NCI-H1417 (cell line): ENCODE measurements at places on chromosomes 7 and 10.

DNA sequence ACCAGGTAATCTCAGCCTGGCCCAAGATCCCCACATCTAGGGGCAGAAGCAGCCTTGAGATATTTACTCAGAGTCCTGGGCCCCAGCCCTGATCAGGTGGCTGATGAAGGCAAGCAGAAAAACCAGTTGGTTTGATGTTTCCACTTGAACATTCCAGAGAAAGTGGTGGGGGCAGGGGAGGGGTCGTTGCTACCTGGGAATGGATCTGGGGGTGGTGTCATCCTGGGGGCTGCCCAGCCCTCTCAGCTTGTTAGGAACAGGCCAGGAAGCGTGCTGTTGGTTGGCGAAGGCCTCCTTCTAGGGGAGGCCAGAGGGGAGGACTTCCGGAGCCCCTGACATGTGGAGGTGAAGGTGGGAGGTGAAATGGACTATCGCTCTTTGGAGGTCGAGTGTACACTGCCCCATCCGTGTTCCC lies 3.7 kb upstream of the ABHD11 start:
- DNase-seq, result peak; percentile 89

- peak; percentile 62 for DNase-seq
Observed at GRCh38 chr10:71285180-71285545, 33.9 kb upstream of the SLC29A3 start.

DNA sequence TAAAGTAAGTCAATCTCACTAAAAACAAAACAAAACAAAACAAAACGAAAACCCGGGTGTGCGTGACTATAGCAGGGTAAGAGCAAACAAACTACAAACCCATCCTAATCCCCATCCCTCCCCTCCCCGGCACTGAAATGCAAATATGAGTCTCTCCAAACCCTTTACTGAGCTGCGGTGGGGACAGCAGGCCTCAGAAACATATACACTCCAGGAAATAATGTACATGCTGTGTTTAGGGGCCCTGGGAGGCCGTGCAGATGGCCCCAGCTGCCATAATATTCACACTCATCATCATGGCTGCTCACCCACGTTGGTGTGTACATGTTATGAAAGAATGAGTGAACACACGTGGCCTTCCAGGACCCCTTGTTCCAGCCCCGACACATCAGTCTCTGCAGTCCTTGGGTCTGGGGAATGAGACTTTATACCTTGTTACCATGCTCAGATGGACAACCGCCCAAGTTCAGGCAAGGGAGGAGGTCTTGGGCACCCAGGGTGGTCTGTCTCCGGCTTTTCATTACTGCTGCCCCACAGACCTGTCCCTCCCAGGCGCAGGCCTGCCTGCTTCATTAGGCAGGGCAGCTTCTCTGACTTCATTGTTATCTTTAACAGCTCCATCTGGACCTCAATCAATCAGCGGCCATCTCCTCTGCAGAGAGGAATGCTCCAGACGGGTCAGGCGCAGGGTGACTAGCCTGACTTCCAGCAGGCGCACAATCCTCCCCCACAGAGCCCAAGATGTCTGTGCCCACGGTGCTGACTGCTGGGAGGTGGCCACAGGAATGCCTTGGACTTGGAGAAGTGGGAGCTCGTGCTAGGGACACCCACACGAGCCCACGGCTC lies 20.6 kb downstream of the HSPA12A start:
- DNase-seq, result no peak

GRCh38 chr10:53223851-53224250 lies 451.3 kb upstream of the MBL2 start:
- no peak for DNase-seq

- DNase-seq, result no peak
Observed at GRCh38 chr10:95814011-95814727, 58.2 kb downstream of the ENTPD1 start.

DNA sequence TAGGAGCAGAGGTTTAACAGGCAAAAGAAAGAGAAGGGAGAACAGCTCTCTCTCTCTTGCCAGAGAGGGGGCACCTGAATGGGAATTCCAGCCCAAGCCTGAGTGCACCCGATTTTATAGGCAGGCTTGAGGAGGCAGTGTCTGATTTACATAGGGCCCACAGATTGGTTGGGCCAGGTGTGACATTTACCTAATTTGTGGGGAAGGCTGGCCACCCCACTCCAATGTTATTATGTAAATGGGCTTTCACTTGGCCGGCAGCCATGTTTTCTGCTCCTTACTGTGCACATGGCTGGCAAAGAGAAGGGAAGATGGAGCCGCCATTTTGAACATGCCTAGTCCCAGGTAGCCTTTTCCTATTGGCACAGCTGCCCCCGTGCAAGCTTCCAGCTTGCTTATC lies 735.5 kb upstream of the AUTS2 start:
- DNase-seq, result no peak

DNA sequence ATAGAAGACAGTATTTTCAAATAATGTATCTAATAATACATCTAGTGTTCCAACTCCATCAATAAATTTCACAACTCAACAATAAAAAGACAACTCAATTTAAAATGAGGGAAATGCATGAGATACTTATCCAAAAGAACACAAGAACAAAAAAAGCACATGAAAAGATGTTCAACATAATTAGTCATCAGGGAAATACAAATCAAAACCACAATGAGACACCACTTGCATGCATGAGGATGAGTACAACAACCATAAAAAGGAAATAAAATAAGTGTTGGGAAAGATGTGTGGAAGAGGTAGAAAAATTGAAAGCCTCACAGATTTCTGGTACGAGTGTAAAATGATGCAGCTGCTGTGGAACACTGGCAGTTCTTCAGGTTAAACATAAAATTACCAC lies 111.6 kb upstream of the PTPRZ1 start:
- no peak for DNase-seq

GRCh38 chr7:19362099-19362498 lies 216.9 kb upstream of the FERD3L start:
- DNase-seq, result no peak

- DNase-seq, result no peak
Observed at GRCh38 chr10:97724341-97724941, 10.9 kb downstream of the MARVELD1 start.

DNA sequence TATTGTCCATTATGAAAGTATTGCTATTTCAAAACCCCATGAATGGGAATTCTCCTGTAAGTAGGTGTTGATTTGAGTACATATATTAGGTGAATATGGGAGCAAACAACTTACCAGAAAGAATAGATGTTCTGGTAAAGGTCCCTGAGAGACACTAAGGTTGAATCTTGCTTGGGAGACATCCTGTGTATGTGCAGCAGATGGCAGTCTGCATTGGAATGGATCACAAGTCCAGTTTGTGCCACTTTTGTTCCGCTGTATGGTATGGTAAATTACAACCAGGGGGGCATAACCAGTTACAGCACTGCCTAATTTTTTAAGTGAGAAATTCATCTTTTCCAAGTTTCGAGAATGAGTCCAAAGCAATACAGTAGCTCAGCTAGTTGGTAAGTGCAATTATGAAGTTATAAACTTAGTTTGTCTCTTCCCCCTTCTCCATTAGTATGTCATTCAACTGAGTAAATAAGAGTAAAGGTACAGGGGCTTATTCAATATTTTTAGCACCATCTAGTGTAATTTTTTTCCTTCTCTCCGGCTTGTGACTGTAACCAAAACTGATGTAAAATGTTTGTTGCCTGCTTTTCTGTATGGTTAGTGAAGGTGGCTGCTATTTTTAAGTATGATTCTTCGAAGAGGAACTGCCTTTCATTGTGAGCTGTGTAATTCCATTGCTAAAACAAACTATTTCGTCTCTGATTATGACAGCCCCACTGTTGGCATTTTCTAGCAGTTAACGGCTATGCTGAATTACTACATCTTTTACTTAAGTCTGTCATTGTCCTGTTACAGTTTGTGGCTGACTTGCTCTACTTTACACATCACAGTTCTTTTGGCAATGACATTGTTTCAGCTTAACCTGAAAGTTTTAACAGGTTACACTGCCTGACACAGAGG lies 2.8 kb downstream of the MCU start:
- no peak for DNase-seq

GRCh38 chr7:93218997-93219827 lies 7.1 kb downstream of the HEPACAM2 start:
- no peak for DNase-seq

GRCh38 chr7:15782656-15783055 lies 96.2 kb upstream of the MEOX2 start:
- DNase-seq, result no peak
